ENCODE measurements at places on chromosomes 1 and 21.
A peak's percentile ranks its signal among the peaks of the same experiment; 100 is the strongest.

GRCh38 chr1:94551449-94551848 lies 9.9 kb upstream of the F3 start:
- no peak for DNase-seq

DNA sequence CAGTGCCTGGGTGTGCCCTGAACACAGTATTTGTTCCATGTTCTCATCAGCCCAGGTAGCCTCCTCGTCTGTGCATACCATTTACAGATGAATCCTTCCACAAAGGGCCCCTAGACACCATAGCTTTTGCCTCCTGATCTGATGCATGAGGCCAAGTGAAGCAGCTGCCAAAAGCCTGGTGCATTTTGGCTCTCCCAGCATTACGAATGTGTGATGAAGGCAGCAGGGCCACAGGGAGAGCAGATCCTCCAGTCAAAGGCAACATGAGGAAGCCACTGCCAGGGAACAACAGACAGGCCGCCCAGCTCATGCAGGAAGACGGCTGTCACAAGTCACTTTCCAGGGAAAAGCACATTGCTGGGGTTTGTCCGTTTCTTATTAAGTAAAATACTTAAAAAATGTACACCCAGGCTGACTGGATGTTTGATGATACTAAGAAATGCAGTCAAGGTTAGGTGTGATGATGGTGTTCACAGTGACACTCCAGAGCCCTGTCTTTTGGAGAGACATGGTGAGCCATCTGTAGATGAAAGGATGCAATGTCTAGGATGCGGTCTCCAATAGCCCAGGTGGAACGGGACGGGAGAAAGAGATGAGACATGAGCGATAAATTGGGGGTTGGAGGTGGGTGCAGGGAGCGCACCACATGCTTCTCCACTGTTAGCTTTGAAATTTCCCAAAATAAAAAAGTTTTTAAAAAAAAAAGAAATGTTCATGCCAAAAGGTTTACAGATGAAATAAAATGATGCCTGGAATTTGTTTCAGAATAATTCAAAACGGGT lies 48.7 kb downstream of the NPHP4 start:
- DNase-seq = peak; percentile 62

DNA sequence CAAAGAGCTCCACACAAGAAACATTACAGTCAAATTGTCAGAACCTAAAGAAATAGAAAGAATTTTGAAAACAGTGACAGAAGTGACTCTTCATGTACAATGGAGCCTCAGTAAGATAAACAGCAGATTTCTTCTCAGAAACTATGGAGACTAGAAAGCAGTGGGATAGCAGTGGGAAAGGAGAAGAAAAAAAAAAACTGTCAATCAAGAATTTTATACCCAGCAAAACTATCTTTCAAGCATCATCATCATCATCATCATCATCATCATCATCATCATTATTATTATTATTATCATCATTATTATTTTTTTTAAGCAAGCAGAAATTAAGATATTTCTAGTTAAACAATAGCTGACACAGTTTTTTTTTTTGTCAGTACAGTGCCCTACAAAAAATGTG lies 24.2 kb downstream of the CEP170 start:
- DNase-seq = no peak

DNA sequence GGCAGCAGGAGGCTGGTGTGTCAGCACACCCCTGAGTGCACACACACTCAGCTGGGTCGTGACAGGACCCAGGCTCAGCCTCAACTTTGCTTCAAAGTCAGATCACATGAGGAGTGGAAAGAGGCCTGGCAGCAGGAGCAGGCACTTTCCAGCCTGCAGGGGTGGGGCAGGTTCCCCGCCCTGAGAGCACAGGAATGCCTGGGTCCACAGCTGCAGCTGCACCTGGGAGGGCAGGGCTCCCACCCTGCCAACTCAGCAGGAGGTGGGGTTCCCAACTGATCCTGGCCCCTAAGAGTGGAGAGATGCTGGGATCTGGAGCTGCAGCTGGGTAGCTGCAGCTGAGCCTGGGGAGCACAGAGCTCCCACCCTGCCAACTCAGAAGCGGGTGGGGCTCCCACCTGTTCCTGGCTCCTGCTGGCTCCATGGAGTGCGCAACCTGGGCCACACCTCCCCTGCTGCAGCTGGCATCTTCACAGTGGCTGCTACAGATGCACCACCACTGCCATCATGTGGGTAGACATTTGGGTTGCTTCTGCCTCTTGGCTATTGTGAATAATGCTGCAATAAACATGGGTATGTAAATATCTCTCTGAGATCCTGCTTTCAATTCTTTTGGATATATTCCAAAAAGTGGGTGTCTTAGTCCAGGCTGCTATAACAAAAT lies 415.4 kb downstream of the TTLL7 start:
- no peak for DNase-seq

DNA sequence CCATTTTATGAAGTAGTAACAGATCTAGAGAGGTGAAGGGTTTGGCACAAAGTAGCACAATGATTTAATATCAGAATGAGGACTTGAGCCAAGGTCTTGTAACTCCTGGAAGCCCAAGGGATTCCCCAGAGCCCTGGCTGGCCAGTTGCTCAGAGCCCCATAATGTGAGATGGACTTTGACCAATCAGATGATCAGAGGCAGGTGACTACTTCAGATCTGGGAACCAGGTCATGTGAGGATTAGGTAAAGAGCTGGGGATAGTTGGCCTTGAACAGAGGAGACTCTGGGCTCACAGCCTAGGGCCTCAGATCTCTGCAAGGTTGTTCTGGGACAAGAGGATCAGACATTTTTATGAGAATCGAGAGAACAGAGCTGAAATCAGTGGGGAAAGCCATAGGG lies 18.9 kb downstream of the SHISAL2A start:
- no peak for DNase-seq

DNA sequence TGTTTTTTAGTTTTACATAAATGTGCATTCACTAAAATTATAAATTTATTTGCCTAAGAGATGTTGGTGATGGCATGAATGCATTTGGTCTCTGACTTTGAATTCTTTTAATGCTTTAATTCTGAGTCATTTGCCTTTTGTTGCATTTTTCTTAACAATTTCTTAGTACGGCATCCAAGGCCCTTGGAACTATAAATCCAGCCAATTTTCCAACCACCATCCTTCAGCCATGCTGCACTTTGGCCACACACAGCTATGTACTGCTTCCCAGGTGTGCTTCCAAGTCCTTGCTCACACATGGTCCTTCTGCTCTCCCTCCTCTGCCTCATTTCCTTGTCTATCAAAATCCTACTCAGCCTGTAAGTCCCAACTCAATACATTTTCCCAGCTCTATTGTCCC lies 161.0 kb downstream of the DHRS3 start:
- DNase-seq = no peak

DNA sequence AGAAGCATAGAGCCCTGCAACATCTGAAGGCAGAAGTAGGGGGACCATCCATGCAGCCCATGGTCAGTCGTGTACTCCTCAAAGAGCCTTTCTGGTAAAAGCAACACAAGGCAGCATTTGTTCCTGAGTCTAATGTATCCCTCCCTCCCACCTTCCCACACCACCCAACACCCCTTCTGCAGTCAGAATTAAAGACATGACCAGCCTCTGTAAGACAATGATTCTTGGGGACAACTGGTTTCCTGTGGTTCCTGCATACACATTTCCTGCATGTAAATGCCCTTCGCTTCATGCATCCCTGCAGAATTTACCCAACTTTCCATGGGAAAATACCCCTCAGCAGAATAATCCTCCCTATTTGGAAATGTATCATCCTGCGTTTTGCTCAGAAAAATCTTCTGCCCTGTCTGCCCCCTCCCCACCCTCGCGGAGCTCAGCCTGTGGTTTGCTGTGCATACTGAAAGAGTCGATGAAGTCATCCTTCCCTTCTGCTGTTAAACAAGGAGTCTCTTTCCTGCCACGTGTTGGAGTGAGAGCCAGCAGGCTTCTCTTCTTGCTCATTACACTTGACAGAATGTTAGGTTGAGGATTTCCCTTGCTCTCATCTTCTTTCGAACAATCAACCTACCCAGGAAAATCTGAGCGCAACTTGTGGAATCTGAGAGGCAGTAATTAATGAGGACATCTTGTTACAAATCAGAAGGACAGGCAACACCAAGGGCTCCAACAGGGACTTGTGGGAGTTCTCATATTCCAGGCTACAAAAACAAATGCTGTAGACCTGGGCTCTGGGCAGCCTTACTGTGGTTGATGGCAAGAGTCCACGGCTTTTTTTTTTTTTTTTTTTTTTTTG lies 4.7 kb downstream of the TNN start:
- DNase-seq = no peak

GRCh38 chr1:17798799-17799382 lies 43.8 kb downstream of the ACTL8 start:
- peak; percentile 43 for DNase-seq

DNA sequence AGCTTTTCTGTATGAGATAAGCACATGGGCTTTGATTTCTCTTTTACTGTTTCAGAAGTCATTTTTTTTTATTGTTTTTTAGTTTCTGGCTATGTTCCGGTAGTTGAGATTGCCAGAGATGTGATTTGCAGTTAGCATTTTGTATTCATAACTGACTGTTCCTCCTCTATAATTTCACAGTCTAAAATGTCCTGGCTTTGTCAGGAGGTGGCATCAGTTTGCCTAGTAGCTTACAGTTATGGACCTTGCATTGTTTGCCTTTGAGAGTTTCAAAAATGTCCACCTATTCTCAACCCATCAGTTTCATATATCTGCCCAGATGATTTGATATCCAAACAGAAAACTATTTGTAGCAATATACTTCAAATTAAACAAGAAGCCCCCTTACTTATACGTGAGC lies 39.5 kb upstream of the ST6GALNAC3 start:
- no peak for DNase-seq

- no peak for DNase-seq
These were observed 9.5 kb downstream of the DPT start for GRCh38 chr1:168719306-168720111.

DNA sequence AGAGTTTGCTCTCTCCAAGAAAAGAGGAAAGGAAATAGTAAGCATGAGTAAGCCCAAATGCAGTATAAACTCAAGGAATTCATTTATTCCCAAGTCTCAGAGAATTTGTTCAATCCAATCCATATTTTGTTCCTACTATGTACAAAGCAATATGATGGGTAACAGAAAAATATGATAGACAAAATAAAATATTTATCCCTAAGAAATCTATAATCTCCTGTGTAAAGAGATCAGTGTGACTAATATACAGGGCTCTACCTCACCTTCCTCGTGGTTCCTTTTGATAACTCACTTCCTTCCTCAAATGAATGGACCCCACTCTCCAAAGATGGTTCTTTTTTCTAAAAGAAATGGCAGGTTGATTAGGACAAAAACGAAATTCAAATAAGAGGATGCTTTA lies 7.6 kb downstream of the CLSPN start:
- no peak for DNase-seq

- peak; percentile 84 for DNase-seq
These were observed 826 bp downstream of the LAPTM5 start for GRCh38 chr1:30756545-30757351.

GRCh38 chr1:116426401-116426800 lies 53.4 kb downstream of the ATP1A1 start:
- no peak for DNase-seq

DNA sequence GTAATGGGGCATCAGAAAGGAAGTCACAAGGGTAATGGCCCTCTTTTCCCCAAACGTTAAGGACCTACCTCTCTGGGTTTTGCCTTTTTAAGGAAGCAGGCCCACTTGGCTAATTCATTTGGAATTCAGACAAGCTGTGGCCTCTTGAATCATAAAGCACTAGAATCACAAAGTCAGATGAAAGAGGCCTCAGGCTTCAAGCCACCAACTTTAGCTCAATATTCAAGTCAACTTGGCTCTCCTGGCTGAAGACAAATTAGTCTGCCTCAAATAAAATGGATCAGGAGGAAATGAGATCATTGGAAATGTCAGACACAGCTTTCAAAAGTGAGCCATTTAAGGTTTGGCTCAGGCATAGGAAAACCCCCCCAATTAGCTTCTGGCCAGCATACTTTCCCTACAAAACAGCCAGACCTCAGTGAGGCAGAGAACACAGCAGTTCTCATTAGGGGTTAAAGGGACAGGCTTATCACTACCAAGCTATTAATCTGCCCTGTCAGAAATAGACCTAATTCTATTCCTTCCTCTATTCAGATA lies 34.3 kb downstream of the SLC35D1 start:
- DNase-seq = no peak

GRCh38 chr21:43645136-43645891 lies 14.0 kb downstream of the HSF2BP start:
- no peak for DNase-seq

- no peak for DNase-seq
These were observed 301.7 kb upstream of the VAMP3 start for GRCh38 chr1:7469255-7469938.

DNA sequence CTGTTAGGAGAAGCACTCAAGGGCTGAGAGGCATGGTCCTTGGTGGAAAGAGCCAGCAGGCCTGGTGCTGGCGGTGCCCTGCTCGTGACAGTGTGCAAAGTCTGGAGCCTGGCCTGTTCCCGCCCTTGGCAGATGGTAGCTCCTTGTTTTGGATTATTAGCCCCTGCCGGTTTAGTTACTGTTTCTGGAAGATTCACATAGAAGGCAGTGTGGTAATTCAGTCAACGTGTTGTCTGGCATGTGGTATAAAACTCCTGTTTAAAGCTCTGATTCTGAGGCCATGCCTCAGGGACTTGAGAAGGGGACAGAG lies 6.8 kb downstream of the PKNOX1 start:
- DNase-seq = no peak

GRCh38 chr1:67440339-67440738 lies 10.1 kb upstream of the SERBP1 start:
- DNase-seq = no peak

DNA sequence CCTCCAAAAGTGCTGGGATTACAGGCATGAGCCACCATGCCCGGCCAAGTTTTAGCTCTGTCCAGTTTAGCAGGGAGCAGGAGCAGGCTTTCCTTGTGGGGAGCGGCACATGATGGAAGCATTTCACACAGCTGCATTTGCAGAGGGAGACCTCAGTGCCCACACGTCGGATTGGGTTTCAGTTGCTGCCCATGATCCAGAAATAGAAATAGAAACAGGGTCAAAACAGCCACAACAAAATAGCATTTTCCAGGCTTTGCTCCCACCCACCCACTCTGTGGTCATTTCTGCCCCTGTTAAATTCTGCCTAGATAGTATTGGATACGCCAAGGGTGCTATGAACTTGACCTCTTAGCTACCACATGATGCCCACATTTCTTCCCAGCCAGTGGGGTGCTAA lies 128.4 kb downstream of the CNIH3 start:
- DNase-seq = no peak

DNA sequence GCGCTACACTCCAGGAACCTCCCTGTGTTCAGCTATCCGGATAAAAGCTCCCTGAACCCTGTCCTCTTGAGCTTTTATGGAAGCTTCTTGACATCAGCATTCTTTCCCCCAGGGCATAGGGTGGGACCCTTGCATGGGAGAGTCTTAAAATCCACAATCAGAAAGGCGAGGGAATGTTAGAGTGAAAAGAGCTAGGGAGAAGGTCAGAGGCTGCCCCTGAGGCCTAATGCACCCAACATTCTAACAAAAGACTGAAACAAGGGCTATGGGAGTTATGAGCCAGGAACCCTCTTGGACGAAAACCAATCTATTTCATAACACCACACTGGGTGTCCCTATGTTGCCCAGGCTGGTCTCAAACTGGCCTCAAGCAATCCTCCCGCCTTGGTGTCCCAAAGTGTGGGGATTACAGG lies 36.7 kb downstream of the NEK2 start:
- peak; percentile 17 for DNase-seq

- DNase-seq = no peak
These were observed 55.8 kb downstream of the TRIM33 start for GRCh38 chr1:114455102-114455785.
